Activated naive CD8-positive, alpha-beta T cell treated with anti-CD3 and anti-CD28 coated beads, Interleukin-2, amount 50 U/mL, for 24 hours (primary cell): ENCODE measurements at places on chromosomes 12 and 14.

- no peak overlapping the region for H3K4me3 ChIP-seq
- peaks cover 8% of the 10 kb centered on the region for H3K27me3 ChIP-seq
- H3K27ac ChIP-seq: no peak overlapping the region
- no peaks in the 10 kb centered on the region for H3K36me3 ChIP-seq
- no peak for DNase-seq
Measured at GRCh38 chr12:94783862-94784261, 133.5 kb upstream of the TMCC3 start.

- no peaks in the 10 kb centered on the region for H3K27me3 ChIP-seq
- no peak for DNase-seq
- H3K4me3 ChIP-seq: no peak overlapping the region
- H3K27ac ChIP-seq: no peak overlapping the region
- H3K36me3 ChIP-seq: no peaks in the 10 kb centered on the region
Measured at GRCh38 chr12:104799458-104799857, 158.6 kb downstream of the SLC41A2 start.

- H3K27ac ChIP-seq: peak overlapping the region; percentile 94
- H3K36me3 ChIP-seq: peaks cover 80% of the 10 kb centered on the region
- H3K4me1 ChIP-seq: peaks cover 70% of the 10 kb centered on the region
- DNase-seq: no peak
- H3K4me3 ChIP-seq: peak overlapping the region; percentile 81
Measured at GRCh38 chr12:14946861-14947260, 8.5 kb upstream of the ERP27 start.

GRCh38 chr12:93113317-93114006 is 184.4 kb upstream of the EEA1 start:
- DNase-seq: no peak
- no peaks in the 10 kb centered on the region for H3K27me3 ChIP-seq
- H3K4me1 ChIP-seq: peaks cover 14% of the 10 kb centered on the region
- H3K36me3 ChIP-seq: no peaks in the 10 kb centered on the region

GRCh38 chr12:115455268-115455681 is 771.3 kb upstream of the TBX3 start:
- peaks cover 20% of the 10 kb centered on the region for H3K27me3 ChIP-seq
- no peak overlapping the region for H3K27ac ChIP-seq
- H3K4me3 ChIP-seq: no peak overlapping the region
- H3K4me1 ChIP-seq: peaks cover 5% of the 10 kb centered on the region

DNA sequence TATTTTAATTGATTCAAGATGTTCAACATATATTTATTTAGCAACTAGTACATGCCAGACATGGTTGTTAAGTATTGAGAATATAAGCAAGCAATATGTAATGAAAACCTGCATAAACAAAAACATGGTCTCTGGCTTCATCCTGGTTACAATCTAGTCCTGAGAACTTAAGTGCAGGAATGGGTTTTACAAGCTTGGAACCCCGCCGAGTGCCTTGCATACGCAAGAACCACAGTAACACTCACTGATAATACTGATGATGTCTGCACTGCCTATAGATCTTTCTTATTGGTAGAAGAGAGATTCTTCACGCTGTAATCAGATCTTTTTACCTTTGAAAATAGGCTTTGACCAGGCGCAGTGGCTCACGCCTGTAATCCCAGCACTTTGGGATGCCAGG is 22.9 kb upstream of the CALM1 start:
- peaks cover 1% of the 10 kb centered on the region for H3K27me3 ChIP-seq
- DNase-seq: no peak
- no peaks in the 10 kb centered on the region for H3K4me1 ChIP-seq

DNA sequence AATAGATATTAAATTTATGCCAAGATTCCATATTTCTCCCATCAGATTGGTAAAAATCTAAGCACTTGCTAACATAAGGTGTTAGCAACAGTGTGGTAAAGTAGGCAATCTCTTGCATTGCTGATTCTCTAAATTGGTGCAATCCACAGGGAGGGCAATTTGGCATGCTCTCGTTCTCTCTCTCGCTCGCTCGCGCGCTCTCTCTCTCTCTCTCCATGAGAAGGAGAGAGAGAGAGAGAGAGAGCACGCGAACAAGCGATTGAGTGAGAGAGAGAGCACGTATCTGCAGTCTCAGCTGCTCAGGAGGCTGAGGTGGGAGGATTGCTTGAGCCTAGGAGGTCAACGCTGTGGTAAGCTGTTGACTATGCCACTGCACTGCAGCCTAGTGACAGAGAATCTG is 25.9 kb downstream of the PSEN1 start:
- H3K27me3 ChIP-seq: no peaks in the 10 kb centered on the region
- H3K36me3 ChIP-seq: peaks cover 29% of the 10 kb centered on the region
- H3K4me3 ChIP-seq: no peak overlapping the region

DNA sequence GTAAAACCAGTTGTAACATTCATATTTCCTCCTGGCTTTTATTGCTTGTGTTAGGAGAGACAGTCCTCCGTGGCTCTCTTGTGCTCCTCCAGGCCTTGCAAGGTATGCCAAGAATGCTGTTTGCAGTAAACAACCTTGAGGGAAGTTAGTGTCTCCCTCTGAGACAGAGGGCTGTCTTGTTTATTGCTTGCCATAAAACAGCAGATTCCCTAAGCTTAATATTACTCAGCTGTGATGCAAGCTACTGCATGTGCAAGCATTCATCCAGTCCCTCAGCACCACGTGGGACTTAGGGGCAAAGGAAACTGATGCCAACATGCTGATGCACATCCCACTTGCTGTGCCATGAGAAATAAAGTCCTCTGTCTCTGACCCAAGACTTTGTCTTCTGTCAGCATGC is 6.6 kb downstream of the POMT2 start:
- no peak overlapping the region for H3K27ac ChIP-seq
- no peak for DNase-seq
- H3K4me1 ChIP-seq: peaks cover under 1% of the 10 kb centered on the region
- H3K36me3 ChIP-seq: no peaks in the 10 kb centered on the region
- H3K4me3 ChIP-seq: no peak overlapping the region

DNA sequence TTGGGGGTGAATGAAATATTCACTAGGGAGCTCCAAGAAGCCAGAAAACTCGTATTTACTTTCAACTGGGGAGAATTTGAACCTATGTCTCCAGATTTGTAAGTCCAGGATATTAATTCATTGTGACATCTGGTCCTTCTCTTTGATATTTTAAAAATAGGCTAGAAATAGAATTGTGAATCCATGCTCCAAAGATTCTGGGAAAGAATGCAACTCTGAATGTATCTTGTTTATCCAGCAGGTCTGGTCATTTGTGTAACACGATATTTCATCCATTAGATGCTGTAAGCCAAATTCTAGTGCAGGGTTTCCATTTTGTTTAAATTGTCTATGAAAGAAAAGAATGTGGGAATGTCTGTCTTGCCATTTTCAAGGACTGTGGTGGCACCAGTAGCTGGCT is 334.7 kb downstream of the BMP4 start:
- peaks cover 2% of the 10 kb centered on the region for H3K27me3 ChIP-seq
- DNase-seq: no peak
- H3K36me3 ChIP-seq: no peaks in the 10 kb centered on the region

DNA sequence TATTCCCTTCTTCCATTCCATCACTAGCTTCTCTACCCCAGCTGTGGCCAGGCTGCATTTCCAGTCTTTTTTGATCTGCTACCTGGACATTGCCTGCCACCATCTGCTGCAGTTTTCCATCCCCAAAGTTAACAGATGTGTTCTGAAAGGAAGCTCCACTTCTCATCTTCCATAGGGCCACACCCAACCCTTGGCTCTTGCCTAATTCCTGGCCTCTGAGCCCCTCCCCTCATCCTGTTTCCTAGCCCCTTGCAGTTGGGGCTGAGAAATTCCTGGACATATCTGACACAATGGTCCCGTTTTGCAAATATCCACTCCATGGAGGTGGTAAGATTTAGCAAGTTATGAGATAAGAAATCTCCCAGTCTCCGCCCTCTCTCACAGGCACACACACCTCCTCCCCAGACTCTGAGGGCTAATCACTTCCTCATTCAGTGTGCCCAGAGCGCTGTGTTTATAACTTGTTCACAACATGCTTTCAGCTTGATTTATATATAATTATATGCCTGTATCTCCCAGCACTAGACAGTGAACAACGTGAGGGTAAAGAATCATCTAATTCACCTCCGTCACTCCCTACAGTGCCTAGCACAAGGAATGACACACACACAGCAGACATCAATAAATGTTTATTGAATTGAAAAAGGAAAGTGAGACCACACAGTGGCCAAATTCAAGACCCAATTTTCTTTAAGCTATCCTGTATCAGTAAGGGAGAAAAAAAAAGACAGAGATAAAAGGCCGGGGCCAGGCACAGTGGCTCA is 13.4 kb downstream of the SMUG1 start:
- peaks cover 4% of the 10 kb centered on the region for H3K27me3 ChIP-seq
- DNase-seq: no peak
- H3K27ac ChIP-seq: no peak overlapping the region
- H3K4me1 ChIP-seq: no peaks in the 10 kb centered on the region
- no peak overlapping the region for H3K4me3 ChIP-seq

- no peaks in the 10 kb centered on the region for H3K27me3 ChIP-seq
- DNase-seq: no peak
- peaks cover 47% of the 10 kb centered on the region for H3K4me1 ChIP-seq
- no peak overlapping the region for H3K27ac ChIP-seq
- H3K4me3 ChIP-seq: no peak overlapping the region
Measured at GRCh38 chr14:65840118-65840751, 427.7 kb downstream of the FUT8 start.

DNA sequence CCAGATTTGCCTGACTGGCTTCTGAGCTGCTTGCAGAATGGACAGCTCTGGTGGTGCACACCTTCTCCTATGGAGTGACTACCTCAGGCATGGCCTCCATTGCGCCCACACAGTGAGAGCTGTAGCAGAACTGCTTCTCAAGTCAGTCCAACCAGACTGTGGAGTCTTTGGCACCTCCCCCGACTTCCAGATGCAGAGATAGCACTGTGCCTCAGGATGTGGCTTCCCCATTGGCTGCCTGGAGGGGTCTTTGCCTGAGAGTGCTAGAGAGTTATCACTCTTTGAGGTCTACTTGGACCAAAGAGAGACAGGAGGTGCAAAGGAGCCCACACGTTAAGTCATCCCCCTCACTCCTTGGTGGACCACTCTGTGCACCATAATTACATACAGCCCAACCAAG is 44.8 kb upstream of the FRS2 start:
- H3K4me3 ChIP-seq: no peak overlapping the region
- H3K27ac ChIP-seq: no peak overlapping the region
- H3K27me3 ChIP-seq: no peaks in the 10 kb centered on the region
- DNase-seq: no peak
- no peaks in the 10 kb centered on the region for H3K36me3 ChIP-seq

- peaks cover 2% of the 10 kb centered on the region for H3K27me3 ChIP-seq
- H3K27ac ChIP-seq: no peak overlapping the region
- peaks cover 10% of the 10 kb centered on the region for H3K4me1 ChIP-seq
- DNase-seq: no peak
- H3K36me3 ChIP-seq: no peaks in the 10 kb centered on the region
Measured at GRCh38 chr14:34179727-34180126, 228.9 kb upstream of the EGLN3 start.

DNA sequence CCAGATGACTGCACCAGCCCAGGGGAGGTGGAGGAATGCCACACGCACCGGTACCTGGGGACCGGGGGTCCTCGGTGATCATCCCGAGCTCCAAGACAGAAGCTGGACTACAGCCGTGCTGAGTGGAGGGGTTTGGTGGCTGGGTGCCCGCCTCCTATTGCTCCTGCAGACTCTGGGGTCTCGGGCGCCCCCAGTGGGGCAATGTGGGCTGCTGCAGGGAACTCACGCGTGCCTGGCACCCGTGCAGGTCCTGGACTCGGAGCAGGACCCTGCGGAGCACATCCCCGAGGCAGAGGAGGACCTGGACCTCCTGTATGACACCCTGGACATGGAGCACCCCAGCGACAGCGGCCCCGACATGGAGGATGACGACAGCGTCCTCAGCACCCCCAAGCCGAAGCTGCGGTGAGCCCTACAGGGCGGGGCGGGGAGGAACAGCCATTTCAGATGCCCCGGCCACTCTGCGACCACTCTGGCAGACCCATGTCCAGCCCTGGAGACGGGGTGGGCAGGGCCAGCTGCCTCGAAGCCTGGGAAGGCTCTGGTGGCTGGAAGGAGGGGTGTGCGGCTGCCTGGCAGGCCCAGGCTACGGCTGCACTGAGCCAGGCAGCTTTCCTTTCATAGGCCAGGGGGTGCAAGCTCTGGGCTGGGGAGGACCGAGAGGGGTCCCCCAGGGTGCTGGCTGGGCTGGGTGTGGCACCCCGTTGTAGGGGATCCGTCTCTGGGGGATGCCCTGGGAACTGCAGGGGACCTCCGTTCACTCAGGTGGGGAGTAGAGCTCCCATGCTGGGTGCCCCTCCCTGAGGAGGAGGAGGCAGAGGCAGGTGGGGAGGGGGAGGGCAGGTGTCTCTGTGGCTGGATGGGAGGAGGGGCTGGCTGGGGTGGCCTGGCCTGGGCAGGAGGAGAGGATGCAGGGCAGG is 21.6 kb upstream of the TEX22 start:
- DNase-seq: no peak
- no peak overlapping the region for H3K27ac ChIP-seq
- no peak overlapping the region for H3K4me3 ChIP-seq
- H3K36me3 ChIP-seq: no peaks in the 10 kb centered on the region

- H3K27me3 ChIP-seq: peaks cover 5% of the 10 kb centered on the region
- peaks cover 2% of the 10 kb centered on the region for H3K4me1 ChIP-seq
- no peaks in the 10 kb centered on the region for H3K36me3 ChIP-seq
- H3K4me3 ChIP-seq: no peak overlapping the region
Measured at GRCh38 chr12:132363661-132364347, 34.4 kb upstream of the GALNT9 start.

DNA sequence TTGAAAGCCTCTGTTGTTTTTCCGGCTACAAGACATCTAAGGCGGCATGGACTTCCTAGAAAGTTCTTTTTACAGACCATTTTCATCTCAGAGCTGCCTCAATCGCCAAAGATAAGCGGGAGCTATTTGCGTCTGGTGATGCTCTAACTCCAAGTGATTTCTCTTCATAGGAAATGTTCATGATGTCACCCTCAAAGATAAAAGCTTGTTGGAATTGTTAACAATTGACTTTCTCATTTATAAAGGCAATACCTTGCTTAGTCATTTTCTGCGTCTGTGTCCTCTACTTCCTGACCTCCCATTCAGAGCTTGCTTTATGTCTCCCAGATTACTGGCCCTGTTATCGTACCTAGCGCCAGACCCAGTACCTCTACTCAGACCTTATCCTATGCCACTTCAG is 259.0 kb upstream of the G2E3 start:
- H3K4me1 ChIP-seq: no peaks in the 10 kb centered on the region
- DNase-seq: no peak
- H3K27me3 ChIP-seq: peaks cover 2% of the 10 kb centered on the region
- H3K4me3 ChIP-seq: no peak overlapping the region

DNA sequence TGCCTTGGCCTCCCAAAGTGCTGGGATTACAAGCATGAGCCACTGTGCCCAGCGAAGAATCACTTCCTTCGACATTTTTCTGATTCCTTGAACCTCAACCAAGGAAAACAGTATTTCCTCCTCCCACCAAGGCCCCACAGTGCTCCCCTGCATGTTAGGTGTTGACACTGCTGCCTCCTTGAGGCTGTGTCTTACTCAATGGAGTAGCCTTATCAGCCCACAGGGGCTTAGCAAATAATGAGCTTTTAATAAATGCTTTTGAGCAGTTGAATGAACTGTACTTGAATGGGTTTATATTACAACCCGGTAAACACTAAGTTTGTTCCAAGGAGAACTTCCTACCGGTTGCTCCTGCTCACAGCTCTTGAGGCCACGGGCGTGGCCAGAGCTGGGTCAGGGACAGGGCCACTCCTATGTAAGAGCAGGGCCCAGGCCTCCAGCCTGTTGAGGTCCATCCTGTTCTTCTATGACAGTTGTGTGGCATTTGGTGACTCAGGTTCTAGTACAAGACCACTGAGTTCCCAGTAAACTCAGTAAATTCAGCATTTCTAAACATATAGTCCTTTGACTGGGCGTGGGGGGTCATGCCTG is 36.8 kb upstream of the TUBA1A start:
- no peaks in the 10 kb centered on the region for H3K27me3 ChIP-seq
- DNase-seq: no peak
- H3K36me3 ChIP-seq: no peaks in the 10 kb centered on the region
- H3K4me1 ChIP-seq: no peaks in the 10 kb centered on the region
- no peak overlapping the region for H3K27ac ChIP-seq
- no peak overlapping the region for H3K4me3 ChIP-seq
